ENCODE measurements at places on chromosomes 11 and 22. TPM values are rescaled to one million over a fixed set of nuclear protein-coding genes. Genes with fewer than 3 reads are reported as not detected.
A peak's percentile ranks its signal among the peaks of the same experiment; 100 is the strongest.

DNA sequence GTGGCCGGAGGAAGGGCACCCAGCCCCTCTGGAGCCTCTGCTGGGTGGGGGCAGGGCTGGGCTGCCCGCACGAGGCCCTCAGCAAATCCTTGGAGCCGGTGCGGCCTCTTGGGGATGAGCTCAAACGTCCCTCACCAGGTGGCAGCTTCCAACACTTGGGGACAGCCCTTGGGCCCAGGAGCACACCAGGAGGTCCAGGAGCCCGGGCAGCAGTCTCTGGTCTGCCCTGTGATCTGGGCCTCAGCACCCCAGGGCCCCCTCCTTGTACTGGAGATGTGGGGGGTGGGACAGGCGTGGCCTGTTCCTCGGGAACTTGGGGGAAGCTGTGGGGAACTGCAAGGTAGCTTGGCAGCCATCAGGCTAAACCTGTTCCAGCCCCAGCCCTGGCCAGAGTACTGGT is 40.0 kb downstream of the MOB2 start:
- no peak for DNase-seq

Gene OR51B4
- not detected for total RNA-seq

GRCh38 chr22:21626735-21627469 is 2.9 kb downstream of the YDJC start:
- no peak for DNase-seq

GRCh38 chr22:27810609-27811151 is 9.1 kb upstream of the MN1 start:
- no peak for DNase-seq

Gene MIAT
- 0.64 TPM for total RNA-seq

GRCh38 chr11:17014321-17014832 is at the start of gene PLEKHA7:
PLEKHA7 (minus strand) TSS chr11:17014414; CDS start chr11:17014401, 13 bp downstream.
- DNase-seq = no peak

DNA sequence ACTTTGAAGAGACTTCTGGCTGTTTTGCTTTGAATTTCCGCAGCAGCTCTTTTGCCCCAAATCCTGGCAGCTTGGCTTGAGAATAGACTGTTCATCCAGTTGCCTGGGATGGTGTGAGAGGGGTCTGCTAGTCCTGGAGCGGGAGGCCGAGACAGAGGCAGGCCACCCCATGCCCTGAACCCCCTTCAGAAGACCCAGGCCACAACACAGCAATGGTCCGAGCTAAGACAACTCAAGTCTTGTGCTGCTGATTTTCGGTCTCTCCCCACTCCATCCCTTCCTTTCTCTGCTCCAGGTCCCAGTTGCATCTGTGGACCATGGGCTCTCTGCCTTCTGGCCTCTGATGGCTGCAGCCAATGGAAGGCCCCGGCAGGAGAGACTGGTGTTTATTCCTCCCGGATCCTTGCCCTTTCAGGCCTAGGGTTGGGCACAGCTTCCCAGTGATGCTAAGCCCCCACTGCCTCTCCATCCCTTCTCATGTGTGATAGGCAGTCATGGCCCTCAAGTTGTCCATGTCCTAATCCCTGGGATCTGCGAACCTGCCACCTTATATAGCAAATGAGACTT is 31.9 kb upstream of the TP53I11 start:
- no peak for DNase-seq

Gene SEZ6L
- not detected for total RNA-seq

DNA sequence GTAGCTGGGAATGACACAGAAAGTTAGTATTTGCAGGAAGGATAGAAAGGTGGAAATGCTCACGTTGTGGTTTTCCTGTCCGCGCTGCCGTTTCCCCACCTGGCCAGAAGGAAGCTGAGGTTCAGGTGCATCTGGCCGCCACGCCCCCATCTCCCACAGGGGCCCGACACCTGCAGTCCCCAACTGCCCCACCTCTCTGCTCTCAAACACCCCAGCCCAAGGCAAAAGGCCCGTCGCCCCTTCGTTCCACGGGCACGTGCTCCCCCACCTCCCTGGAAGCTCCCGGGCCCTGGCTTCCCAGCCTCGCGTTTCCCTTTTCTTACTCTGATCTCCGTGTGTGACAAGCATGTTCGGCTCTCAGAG is 985.1 kb downstream of the BRD1 start:
- DNase-seq = no peak

DNA sequence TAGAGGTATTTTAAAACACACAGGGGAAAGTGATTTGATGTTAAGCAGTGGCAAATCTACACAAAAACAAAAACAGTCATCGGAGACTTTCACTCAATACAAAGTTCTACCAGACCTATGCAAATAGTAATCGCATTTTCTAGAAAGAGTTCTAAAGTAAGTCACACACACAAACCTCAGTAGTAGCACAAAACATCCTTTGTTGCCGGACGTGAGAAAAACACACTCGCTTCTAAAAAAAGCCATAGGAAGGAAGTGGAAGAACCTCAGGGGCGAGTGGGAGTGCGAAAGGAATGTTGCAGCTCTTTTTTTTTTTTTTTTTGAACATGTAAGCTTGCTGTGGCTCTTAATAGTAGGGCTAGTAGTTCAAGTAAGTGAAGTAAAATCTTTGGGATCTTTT is 88.9 kb downstream of the MAML2 start:
- peak; percentile 65 for DNase-seq

Gene CD3D
- total RNA-seq = not detected

- DNase-seq = no peak
Observed at GRCh38 chr11:121236115-121237001, 56.2 kb upstream of the SC5D start.

DNA sequence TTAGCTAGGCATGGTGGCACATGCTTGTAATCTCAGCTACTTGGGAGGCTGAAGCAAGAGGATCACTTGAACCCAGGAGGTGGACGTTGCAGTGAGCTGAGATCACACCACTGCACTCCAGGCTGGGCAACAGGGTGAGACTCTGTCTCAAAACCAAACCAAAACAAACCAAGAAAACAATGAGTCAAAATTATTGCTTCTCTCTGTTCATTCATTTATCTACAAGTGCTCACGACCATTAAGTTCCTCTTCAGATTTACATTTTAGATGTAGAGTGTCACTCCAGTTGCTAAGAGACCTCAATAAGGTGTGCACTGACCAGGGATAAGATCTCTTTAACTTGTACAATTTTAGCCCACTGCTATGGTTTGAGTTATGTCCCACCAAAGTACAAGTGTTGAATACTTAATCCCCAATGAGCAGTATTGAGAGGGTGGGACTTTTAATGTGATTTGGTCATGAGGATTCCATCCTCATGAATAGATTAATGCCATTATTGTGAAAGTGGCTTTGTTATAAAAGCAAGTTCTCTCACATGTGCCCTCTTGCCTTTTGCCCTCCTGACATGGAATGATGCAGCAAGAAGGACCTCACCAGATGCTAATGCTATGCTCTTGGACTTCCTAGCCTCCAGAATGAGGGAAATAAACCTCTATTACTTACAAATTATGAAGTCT is 7.8 kb downstream of the HNRNPUL2 start:
- no peak for DNase-seq

Gene APOBEC3H
- total RNA-seq = not detected

DNA sequence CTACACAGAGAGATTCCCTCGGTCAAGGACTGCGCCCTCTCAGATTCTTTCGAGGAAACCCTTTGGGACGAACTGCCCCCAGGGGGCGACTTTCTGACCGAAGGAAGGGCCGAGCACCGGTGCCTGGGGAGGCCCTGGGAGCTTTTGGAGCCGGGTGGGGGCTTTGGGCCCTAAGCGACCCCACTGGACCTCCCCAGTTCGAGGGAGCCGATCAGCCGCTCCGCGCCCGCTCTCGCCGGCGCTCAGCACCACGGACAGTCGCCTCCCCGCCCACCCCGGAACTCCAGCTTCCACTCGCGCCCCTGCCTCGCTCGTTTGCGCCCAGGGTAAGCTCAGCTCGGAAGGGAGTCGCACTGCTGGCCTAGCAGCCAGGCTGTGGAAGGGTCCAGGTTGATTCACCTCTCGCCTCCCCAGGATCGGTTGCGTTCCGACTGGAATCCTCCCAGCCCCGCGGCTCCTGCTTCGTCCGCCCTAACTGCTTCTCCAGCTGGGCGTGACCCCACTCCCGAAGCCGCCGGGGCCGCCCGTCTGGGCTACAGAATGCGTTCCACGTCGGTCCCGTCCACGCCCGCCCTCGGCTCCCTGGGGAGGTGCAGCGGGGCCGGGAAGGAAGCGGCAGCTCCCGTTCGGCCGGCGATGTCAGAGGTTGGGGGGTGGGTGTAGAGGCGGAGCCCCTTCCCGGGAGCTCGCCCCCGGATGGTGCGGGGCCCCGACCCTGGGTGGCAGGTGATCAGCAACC is 428 bp downstream of the SCN3B start:
- DNase-seq = peak; percentile 52

Gene SLC16A8
- not detected for total RNA-seq

Gene GLYAT
- total RNA-seq = not detected

Gene MS4A4E
- total RNA-seq = not detected

Gene EIF3F
- 399 TPM for total RNA-seq

DNA sequence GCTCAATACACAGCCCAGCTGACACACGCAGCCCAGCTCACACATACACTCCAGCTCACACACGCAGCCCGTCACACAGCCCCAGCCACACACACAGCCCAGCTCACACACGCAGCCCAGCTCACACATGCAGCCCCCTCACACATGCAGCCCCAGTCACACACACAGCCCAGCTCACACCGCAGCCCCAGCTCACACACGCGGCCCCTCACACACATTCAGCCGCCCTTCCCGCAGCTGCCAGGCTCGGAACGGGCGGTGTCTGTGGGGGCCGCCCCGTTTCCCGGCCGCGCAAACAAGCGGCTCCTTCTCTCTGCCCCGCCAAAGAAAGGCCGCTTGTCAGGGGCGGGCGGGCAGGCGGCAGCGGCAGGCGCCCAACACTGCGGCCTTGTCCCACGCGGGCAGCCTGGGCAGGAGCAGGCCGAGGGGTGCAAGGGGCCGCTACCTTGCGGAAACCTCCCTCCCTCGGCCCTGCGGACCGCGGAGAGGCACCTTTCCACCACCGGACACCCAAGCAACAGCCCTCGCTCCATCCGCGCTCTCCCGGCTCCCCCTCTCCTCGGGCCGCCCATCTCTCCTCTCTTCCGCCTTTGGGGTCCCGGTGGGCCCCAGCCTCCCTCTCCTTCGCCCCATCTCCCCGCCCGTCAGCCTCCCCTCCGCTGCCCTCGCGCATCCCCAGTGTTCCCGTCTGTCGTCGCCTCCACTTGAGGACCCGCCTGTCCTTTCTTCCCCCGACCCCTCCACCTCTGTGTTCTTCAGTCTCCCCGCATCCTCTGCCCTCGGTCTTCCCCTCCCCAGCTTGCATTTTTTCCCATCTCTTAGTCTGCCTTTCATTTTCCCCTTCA is 2.2 kb downstream of the PHLDB1 start:
- no peak for DNase-seq

GRCh38 chr11:125382314-125382791 is 113.7 kb downstream of the FEZ1 start:
- DNase-seq = no peak

Gene ARHGAP8
- total RNA-seq = 26.0 TPM

DNA sequence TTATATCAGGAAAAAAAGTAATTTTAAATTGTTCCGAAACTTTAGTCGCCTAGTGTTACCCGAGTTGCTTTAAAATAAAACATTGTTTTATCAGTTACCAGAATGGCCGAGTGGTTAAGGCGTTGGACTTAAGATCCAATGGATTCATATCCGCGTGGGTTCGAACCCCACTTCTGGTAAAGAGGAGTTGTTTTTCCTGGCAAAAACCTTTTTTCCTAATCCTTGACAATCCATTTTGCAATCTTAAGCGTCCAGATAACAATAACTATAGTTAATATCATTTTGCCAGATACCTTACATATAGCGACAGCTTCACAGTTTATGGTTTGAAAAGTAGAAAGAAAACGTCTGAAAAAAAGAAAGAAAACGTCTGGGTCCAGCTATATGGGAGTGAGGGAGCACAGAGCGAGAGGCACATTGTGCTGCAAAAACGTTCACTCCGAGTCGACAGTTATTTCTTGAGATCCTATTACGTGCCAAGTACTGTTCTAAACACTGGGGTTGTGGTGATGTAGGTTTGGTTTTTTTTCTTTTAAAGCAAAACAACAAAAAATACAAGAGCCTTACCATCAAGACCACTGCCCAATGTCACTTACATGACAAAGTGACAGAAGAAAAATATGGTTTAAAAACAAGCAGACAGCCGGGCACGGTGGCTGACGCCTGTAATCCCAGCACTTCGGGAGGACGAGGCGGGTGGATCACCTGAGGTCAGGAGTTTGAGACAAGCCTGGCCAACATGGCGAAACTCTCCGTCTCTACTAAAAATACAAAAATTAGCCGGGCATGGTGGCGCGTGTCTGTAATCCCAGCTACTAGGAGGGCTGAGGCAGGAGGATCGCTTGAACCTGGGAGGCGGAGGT is 40.6 kb downstream of the OR4D9 start:
- peak; percentile 61 for DNase-seq

Gene ALX4
- under 0.01 TPM for total RNA-seq

- DNase-seq = no peak
Observed at GRCh38 chr11:123393312-123393927, 36.6 kb upstream of the GRAMD1B start.

Gene SH3BP1
- 23.4 TPM for total RNA-seq

Gene PKDREJ
- not detected for total RNA-seq

DNA sequence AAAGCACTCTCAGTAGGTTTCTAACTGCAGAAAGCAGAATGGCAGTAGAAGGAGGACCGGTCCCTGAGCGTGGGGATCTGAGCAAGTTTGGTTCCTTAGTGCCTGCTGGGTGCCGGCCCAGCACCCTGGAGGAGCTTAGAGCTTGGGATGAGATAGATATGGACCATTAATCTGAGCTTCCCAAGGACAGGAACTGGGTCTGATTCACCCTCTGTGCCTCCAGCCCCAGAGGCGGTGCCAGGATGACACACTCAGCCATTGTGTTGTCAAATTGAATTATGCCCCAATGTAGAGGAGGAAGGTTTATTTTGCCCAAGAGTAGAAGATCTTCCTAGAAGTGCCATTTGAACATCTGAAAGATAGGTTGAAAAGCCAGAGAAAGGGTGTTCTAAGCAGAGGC is 4.3 kb downstream of the ZC3H7B start:
- DNase-seq = peak; percentile 74

DNA sequence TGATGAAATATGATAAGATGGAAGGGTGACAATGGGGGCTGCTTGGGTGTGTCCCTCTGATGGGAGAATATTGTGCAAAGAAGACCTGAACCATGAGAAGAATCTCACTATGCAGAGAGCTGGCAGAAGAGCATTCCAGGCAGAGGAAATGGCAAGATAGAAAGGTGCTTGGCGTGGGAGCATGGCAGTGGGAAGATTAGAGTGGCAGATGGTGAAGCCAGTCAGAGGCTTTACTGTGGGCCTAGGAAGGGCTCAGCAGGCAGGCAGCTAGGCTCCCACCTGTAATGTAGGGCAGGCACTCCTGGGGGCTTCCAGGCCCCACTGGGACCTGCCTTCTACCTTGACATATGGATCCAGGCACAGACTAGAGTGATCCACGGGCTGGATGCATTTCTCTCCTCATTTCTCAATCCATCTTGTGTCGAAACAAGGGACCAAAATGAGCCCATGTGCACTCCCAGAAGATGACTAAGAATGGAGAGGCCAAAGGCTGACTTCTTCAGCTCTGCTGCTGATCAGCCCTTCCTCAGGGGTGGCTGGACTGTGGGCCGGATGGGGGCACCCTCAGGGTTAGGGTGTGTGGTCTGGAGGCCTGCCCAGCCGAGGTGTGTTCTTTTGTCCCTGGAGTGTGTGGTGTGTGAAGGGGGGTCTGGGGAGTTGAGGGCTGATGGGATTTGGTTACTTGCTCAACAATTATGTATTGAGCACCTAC is 88.3 kb downstream of the TSPAN18 start:
- no peak for DNase-seq

Gene SLC36A4
- total RNA-seq = 17.7 TPM

- DNase-seq = no peak
Observed at GRCh38 chr11:79421820-79422219, 19.0 kb downstream of the TENM4 start.

Gene SCUBE1
- not detected for total RNA-seq

Gene PAX6
- total RNA-seq = 0.19 TPM

Gene PATE4
- not detected for total RNA-seq

Gene OR8K1
- not detected for total RNA-seq

Data from mammary epithelial cell (primary cell).